ENCODE measurements at places on chromosomes 3 and 15.

GRCh38 chr3:109132801-109133473 lies 3.6 kb upstream of the C3orf85 start:
- no peaks in the 10 kb centered on the region for H3K27me3 ChIP-seq
- H3K36me3 ChIP-seq: no peaks in the 10 kb centered on the region
- H3K4me1 ChIP-seq: no peaks in the 10 kb centered on the region
- no peak overlapping the region for H3K4me3 ChIP-seq
- peak; percentile 38 for DNase-seq

- H3K27ac ChIP-seq: no peak overlapping the region
- no peak overlapping the region for H3K4me3 ChIP-seq
- no peaks in the 10 kb centered on the region for H3K36me3 ChIP-seq
- H3K27me3 ChIP-seq: no peaks in the 10 kb centered on the region
- H3K4me1 ChIP-seq: no peaks in the 10 kb centered on the region
- peak; percentile 81 for DNase-seq
Observed at GRCh38 chr3:134094491-134094890, 64.8 kb upstream of the SLCO2A1 start.

GRCh38 chr3:101940521-101941317 lies 91.4 kb downstream of the NFKBIZ start:
- peak; percentile 98 for DNase-seq
- H3K36me3 ChIP-seq: no peaks in the 10 kb centered on the region
- no peaks in the 10 kb centered on the region for H3K27me3 ChIP-seq
- peak overlapping the region; percentile 91 for H3K27ac ChIP-seq

- no peaks in the 10 kb centered on the region for H3K4me1 ChIP-seq
- H3K4me3 ChIP-seq: no peak overlapping the region
- H3K27me3 ChIP-seq: peaks cover 5% of the 10 kb centered on the region
- no peak overlapping the region for H3K27ac ChIP-seq
- no peaks in the 10 kb centered on the region for H3K36me3 ChIP-seq
- DNase-seq: no peak
Observed at GRCh38 chr3:140344082-140344454, 333.8 kb upstream of the TRIM42 start.

DNA sequence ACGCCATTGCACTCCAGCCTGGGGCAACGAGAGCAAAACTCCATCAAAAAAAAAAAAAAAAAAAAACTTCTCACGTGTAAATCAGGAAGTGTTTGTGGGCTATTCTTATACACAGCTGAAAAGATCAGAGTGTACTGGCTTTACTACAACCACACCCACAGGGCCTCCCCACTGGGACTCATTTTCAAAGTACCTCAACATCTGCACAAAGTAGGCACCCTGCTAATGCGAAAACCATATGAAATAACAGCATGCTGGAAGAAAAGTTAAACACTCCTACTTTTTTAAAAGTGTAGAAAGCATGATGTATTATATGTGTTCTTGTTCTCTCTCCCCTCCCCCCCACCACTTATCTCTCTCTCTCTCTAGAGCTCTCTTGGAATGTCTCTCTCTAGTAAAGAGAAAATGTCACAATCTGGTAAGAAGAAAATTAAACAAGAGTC lies 11.1 kb downstream of the UACA start:
- peak; percentile 37 for DNase-seq
- H3K36me3 ChIP-seq: no peaks in the 10 kb centered on the region
- H3K4me3 ChIP-seq: no peak overlapping the region
- H3K27ac ChIP-seq: no peak overlapping the region
- H3K4me1 ChIP-seq: peaks cover 3% of the 10 kb centered on the region

DNA sequence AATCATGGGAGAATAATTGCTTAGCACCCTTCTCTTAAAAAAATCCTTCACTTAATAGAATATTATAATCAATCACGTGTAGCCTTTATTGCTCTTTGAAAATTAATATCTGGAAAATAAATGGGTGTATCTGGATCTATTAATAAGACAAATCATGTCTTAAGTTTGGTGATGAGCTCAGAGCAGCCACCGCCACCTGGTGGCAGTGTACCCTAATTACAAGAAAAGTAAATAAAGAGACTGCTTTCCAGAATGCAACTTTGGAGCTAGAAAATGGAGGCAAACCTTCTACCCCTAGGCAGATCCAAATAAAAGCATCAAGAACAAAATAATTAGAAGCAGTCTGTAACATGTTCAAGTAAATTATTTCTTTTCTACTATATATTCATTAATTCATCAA lies 43.5 kb downstream of the EPHB1 start:
- H3K27me3 ChIP-seq: no peaks in the 10 kb centered on the region
- peaks cover 2% of the 10 kb centered on the region for H3K4me1 ChIP-seq
- no peaks in the 10 kb centered on the region for H3K36me3 ChIP-seq
- no peak overlapping the region for H3K4me3 ChIP-seq

DNA sequence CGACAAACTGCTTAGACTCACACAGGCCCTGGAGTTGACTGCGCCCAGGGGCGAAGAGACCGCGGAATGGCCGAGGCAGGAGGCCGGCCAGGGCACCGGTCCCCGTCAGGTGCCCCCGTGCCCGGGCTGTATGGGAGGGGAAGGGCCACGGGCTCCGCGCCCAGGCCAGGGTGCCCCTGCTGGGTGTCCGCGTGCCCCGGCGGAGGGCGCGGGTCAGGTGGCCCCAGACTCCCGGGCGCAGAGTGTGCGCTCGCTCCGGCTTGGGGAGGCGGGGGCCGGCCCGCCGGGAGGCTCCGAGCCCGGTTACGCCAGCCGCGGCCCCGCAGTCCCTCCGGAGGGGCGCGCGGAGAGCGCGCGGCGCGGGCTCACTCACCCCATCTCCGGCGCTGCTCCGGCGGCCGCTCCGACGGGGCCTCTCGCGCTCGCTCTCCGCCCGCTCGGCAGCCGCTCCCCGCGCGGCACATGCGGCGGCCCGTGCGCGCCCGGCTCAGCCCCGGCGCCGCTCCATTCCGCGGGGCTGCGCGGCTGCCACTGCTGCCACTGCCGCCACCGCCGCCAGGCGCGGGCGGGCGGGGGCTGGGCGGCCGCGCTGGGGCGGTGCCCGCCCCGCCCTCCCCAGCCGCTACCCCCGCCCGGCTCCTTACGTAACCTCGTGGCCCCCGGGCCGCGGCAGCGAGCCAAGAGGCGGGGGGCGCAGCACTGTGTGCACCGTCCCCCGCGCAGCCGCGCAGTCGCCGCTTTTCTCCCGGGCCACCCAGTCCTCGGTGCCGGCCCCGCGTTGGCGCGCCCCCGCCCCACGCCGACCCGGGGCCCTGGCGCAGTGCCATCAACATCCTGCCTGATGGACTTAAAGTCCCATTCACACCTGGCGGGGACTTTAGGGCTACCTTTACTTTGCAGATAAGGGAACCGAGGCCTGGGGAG lies at the start of gene HOMER2:
TSS of gene HOMER2 (minus strand) at position 563 of the 924 bp plus-strand sequence. CDS start at position 378, 185 bp downstream.
- H3K4me1 ChIP-seq: peaks cover 10% of the 10 kb centered on the region
- no peak within 1 kb of the TSS for H3K27ac ChIP-seq
- peaks cover 28% of the 10 kb centered on the region for H3K27me3 ChIP-seq
- no peaks in the 10 kb centered on the region for H3K36me3 ChIP-seq

GRCh38 chr15:69468241-69469121 lies 15.9 kb downstream of the RPLP1 start:
- H3K27ac ChIP-seq: no peak overlapping the region
- no peaks in the 10 kb centered on the region for H3K36me3 ChIP-seq
- peak; percentile 79 for DNase-seq
- H3K4me1 ChIP-seq: peaks cover 21% of the 10 kb centered on the region
- no peaks in the 10 kb centered on the region for H3K27me3 ChIP-seq

DNA sequence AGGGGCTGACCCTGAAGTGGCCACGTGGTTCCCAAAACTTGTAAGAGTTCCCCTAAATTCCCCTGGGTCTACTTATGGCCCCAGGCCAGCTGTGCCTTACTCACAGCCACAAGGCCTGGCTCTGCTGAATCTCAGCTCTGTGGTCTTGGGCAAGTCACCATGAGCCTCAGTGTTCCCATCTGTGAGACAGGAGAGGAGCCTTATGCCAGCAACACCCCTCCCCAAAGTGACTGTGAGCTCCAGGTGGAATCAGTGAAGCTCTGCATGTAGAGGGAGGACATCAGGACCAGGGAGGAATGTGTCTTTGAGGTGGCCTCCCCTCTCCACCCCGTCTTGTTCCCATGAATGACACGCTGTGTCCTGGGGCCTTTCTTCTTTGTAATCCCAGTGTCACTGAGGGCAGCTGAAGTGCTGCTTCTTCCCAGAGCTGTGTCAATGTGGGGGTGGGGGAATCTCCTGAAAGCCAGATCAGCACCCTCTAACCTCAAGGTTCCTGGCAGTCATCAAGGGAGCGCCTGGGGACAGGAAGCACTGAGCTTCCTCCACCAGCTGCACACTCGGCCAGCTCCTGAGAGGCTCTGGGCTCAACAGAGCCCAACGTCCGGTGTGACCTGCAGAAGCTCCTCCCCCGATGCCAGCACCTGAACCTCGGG lies 258.9 kb downstream of the UACA start:
- no peak overlapping the region for H3K27ac ChIP-seq
- no peaks in the 10 kb centered on the region for H3K36me3 ChIP-seq
- H3K4me1 ChIP-seq: peaks cover 38% of the 10 kb centered on the region
- H3K4me3 ChIP-seq: no peak overlapping the region

GRCh38 chr3:144055604-144056003 lies 84.0 kb downstream of the DIPK2A start:
- no peaks in the 10 kb centered on the region for H3K27me3 ChIP-seq
- H3K4me1 ChIP-seq: no peaks in the 10 kb centered on the region
- no peak for DNase-seq
- no peak overlapping the region for H3K4me3 ChIP-seq
- H3K36me3 ChIP-seq: no peaks in the 10 kb centered on the region

DNA sequence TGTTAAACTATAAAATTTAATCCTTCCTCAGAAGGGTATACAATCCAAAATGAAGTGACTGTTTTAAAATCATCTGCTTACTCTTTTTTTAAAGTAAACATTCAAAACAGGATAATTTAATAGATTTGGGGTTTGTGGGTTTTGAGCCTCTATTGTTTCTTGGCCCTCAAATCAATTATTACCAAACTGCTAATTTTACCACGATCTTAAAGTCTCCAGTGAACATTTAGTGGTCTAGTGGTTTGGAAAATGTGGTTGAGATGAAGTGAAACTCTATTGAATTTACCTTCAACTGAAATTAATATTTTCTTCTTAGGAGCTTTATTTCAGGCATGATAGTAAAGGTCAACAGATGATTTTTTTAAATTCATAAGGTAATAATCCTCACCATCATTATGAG lies 11.2 kb upstream of the ATP11B start:
- no peaks in the 10 kb centered on the region for H3K4me1 ChIP-seq
- H3K27ac ChIP-seq: no peak overlapping the region
- no peak for DNase-seq
- H3K4me3 ChIP-seq: no peak overlapping the region
- no peaks in the 10 kb centered on the region for H3K36me3 ChIP-seq

- no peaks in the 10 kb centered on the region for H3K36me3 ChIP-seq
- no peaks in the 10 kb centered on the region for H3K27me3 ChIP-seq
- no peak for DNase-seq
- H3K4me3 ChIP-seq: no peak overlapping the region
- peaks cover 4% of the 10 kb centered on the region for H3K4me1 ChIP-seq
- no peak overlapping the region for H3K27ac ChIP-seq
Observed at GRCh38 chr3:33918126-33918756, 119.8 kb downstream of the PDCD6IP start.

DNA sequence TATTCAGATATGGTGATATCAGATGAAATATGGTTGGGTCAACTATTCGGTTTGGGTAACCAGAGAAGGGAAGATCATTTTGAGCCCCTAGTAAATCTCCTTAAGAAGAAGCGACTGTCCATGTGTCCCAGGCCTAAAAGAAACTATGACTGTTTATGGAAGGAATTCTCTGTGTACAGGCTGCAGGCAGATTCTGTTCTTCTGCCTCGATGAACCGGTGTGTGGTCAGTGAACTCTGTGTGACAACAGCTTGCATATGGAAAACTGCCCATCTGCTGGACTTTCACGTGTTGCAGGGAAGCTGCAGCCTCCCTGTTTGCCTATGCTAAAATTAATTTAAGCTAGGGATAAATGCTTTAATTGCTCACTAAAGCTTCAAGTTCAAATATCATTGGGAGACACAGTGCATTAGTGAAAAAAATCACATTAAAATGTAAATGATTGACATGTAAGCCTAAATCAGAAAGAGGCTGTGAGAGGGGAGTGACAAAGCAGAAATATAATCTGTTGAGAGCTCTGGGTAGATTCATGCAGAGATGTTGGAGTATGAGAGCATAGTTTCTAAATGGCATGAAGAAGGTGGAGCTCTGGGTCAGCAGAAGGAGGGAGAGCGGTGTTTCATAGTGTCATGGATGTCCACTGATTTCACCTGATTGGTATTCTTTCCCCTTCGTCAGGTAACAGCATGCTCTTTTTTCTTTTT lies 65.4 kb upstream of the PFN2 start:
- H3K4me3 ChIP-seq: no peak overlapping the region
- H3K27me3 ChIP-seq: peaks cover 4% of the 10 kb centered on the region
- no peak overlapping the region for H3K27ac ChIP-seq
- H3K36me3 ChIP-seq: no peaks in the 10 kb centered on the region

DNA sequence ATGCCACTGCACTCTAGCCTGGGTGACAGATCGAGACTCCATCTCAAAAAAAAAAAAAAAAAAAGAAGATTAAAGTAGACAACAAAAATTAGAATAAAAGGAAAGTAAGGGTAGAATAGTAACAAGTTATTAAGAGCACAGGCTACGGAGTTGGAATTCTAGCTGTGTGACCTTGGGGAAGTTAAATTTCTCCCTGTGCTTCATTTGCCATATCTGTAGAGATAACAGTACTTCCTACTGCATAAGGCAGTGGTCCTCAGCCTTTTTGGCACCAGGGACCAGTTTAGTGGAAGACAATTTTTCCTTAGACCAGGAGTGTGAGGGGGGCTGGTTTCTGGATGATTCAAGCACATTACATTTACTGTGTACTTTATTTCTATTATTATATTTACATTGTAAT lies 28.7 kb upstream of the TMEM42 start:
- no peak overlapping the region for H3K27ac ChIP-seq
- no peaks in the 10 kb centered on the region for H3K4me1 ChIP-seq
- no peaks in the 10 kb centered on the region for H3K27me3 ChIP-seq
- peaks cover 2% of the 10 kb centered on the region for H3K36me3 ChIP-seq

DNA sequence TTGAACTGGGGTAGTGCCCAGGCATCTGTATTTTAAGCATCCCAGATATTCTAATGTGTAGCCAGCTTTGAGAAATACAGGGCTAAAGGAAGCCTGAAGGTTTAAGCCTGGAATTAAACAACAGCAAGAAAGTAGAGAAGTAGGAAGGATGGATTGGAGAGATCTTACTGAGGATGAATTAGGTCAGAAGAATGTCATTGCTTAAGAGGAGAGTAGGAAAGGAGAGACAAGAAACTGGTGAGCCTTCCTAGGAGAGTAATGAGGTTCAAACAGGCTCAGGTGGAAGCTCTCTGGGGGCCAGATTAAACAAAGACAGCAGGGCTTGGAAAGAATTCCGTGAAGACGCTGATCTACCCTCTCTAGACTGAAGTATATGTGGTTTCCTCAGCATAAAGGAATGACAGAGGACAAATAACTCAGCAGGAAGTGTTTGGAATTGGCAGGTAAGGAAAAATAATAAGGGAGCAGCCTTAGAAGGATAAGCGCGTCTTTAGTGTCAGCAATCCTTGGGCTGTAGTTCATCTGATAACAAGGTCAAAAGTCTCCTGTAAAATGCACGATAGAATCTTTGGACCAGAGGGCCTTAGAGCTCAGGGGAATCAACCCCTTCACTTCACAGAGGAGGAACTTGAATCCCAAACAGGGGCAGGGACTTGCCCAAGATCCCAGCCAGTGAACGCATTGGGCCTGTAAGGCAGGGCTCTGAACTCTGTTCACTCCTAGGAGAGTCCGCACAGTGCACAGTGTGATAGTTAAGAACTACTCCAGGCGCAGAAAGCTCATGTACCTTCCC lies 90.9 kb downstream of the TP63 start:
- no peak overlapping the region for H3K27ac ChIP-seq
- no peaks in the 10 kb centered on the region for H3K4me1 ChIP-seq
- no peak overlapping the region for H3K4me3 ChIP-seq
- no peaks in the 10 kb centered on the region for H3K27me3 ChIP-seq
- no peaks in the 10 kb centered on the region for H3K36me3 ChIP-seq
- no peak for DNase-seq
